ENCODE measurements at places on chromosomes 5 and 9.

GRCh38 chr9:74543145-74543544 lies 46.0 kb downstream of the RORB start:
- DNase-seq, result no peak

- no peak for DNase-seq
Measured at GRCh38 chr9:131609099-131609830, 63.9 kb downstream of the PRRT1B start.

- DNase-seq, result peak; percentile 37
Measured at GRCh38 chr5:1516615-1517601, 6.9 kb downstream of the LPCAT1 start.

GRCh38 chr9:26811106-26811505 lies 81.5 kb downstream of the CAAP1 start:
- DNase-seq, result no peak

DNA sequence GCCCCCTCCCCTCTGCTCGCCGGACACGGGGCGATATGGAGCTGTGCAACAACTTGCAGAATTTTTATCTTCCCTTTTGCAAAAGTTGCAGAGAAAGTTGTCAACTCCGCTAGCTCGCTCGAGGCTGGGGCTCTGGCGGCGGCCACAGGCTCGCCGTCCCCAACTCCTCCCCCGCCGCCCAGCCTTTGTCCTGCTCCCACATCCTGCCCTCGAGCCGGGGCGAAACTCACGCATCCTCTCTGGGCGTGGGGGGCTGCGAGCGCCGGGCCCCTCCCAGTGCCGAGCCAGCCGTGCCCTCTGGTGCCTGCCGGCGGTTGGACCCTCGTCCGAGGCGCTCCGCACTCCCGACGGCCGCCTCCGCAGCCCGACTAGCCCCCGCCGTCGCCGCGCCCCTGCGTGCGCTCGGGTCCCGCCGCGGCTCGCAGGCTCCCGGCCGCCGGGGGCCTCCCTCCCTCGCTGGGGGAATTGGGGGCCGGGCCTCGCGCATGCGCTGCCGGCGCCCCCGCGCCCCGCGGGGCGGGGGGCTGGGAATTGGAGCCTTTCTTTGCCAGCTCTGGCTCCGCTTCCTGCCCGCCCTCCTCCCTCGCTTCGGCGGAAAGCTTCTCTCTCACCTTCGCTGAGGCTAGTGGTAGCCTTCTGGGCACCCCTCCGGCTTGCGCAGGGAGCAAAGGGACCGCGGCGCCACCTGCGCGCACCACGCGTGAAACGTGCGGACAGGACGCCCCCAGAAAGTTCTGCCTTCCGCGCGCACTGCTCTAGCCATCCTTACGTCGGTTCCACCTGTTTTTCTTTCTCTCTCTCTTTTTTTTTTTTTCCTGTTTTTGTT lies at the start of gene CCNJL:
CCNJL (minus strand) TSS at position 431 of the 826 bp plus-strand sequence. CDS start 641 bp downstream, outside the sequence.
- DNase-seq, result no peak

All from HS-5 (cell line).